ENCODE measurements at places on chromosomes 16 and 17.

- no peak for DNase-seq
These were observed 19.4 kb upstream of the UBE2I start for GRCh38 chr16:1290063-1290501.

- DNase-seq = peak; percentile 85
These were observed at the start of the genes VPS9D1 and ZNF276 for GRCh38 chr16:89720813-89721545. VPS9D1 (minus strand) TSS chr16:89720898; CDS start chr16:89720861, 37 bp downstream. ZNF276 (plus strand) TSS chr16:89721537; CDS start chr16:89721641, 104 bp downstream.

- no peak for DNase-seq
These were observed 1.8 kb upstream of the CBX1 start for GRCh38 chr17:48102798-48103715.

- DNase-seq = no peak
These were observed 93.9 kb upstream of the CORO6 start for GRCh38 chr17:29716566-29716965.

GRCh38 chr16:75550211-75550662 lies 5.8 kb downstream of the TMEM231 start:
- DNase-seq = no peak

DNA sequence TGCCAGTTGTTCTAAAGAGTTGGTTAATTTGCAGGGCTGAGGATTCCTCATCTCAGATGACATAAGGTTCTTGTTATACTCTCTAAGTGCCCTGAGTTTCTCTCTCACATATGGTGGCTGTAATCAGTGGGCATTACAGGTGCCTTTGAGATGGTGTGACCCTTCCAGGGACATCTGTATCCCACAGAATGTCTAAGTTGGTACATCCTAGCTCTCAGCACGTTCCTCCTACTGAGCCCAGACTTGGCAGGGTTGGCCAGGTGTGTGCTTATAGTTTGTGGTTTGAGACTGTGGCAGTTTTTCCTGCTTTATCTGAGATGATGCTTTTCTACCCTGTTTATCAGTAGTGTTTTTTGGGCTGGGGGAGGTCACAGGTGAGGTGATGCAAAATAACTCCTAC lies 36.3 kb downstream of the SPECC1 start:
- DNase-seq = no peak

- DNase-seq = no peak
These were observed 4.2 kb downstream of the ITGB3 start for GRCh38 chr17:47257651-47258339.

GRCh38 chr17:48704361-48705248 lies 17.7 kb downstream of the PRAC1 start:
- no peak for DNase-seq

- no peak for DNase-seq
These were observed 5.4 kb upstream of the GAA start for GRCh38 chr17:80095844-80096475.

DNA sequence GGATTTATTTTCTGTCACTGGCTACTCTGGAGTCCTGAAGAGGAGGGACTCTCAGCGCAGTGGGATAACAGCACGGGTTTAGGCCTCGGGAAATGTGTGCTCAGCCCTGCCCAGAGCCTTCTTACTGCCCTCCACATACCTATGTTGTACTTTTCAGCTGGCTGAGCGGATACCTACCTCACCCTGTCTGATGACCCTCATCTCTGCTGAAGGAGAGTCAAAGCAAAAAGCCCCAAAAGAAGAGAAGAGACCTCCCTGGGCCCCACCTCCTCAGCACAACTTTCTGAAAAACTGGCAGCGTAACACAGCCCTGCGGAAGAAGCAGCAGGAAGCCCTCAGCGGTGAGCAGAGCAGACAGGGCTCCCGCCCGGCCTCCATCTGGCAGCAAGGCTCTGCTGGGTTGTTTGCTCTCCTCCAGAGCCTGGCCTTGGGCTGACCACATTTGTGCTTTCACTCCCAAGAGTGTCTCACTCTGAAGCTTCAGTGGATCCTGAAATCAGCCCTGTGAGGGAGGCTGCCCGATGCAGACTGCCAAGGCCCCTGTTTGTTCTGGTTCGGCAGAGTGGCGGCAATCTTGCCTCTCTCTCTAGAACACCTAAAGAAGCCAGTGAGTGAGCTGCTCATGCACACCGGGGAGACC lies 10.3 kb downstream of the MYCBPAP start:
- no peak for DNase-seq

DNA sequence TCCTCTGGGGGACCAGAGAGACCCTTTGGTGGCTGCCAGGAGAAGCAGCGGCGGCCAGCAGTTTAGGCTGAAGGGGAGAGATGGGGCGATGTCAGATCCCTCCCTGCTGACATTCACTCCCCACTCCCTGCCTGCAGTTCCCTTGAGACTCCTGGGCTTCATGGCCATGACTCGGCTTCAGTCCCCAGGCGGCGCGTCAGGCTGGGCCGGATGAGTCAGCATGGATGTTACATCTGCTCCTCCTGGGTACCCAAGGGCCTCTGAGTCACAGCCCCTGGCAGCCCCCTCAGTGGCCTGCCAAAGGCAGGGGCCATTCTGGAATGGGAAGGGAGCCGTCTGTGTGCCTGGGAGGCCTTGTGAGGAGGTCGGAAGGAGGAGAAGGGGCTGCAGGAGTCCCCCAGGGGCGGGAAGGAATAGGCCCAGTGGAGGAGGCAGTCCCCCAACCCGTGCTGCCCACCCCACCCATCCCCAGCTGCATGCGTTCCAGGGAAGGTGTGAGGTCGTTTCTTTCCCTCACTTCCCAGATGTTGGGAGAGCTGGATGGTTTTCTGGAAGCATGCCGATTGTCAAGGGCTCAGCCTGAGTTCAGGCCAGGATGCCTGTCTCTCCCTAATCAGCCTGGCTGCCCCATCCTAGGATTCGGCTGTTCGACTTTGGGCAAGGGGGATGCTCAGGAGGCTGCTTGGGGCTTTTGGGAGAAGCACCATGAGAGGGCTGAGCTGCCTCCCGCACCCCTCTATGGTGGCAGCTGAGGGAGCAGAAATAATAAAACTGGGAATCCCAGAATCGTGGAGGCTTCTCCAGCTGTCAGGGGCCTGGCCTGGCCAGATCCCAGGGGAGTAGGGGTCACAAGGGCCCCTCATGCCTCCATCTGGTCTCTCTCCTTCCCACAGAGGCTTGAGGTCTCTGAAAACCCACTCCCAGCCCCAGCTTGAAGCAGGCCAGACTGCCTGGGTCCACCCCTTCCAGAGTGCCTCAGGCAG lies 9.7 kb downstream of the RHBDL3 start:
- DNase-seq = no peak
